Cerebellar nuclear complex (tissue), 1 donor: ENCODE measurements at places on chromosomes 4 and X.

DNA sequence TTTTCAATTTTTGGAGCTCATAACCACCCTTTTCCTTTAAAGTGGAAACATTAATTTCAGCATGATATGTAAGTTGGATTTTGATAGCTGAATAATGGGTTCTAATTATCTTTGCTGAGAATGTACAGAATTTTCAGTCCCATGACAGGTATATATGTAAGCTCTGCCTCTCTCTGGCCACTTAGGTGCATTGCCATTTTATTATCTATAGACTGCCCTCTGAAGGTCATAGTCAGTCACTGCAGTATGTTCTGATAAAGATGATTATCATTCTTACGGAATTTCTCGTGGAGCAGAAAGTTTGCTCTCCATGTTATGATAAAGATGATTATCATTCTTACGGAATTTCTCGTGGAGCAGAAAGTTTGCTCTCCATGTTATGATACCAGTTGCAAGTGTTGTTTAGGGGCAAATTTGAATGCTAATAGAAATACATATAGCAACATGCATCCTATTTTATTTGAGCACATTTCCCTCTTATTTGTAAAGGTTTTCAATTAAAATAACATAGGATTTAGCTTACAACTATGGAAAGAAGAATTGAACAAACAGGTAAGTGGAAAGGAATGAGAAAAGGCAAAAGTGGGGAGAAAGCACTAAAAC lies 10.4 kb downstream of the AFP start:
- no peak for DNase-seq

DNA sequence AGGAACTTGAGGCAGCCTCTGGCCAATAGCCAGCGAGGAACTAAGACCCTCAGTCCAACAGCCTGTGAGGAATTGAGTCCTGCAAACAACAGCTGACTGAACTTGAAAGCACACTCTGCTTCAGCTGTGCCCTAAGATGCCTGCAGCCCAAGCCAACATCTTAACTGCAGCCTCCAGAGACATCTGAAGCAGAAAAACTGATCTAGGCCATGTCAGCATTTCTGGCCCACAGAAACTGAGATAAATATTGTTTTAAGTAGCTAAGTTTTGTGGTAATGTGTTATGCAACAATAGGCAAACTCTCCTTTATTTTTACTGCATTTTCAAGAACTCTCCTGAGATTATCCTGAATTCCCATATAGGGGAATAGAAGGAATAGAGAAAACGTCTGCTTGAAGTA lies 24.4 kb upstream of the PIGA start:
- no peak for DNase-seq

GRCh38 chr4:38045289-38045988 lies 85.2 kb downstream of the PTTG2 start:
- DNase-seq = no peak

- no peak for DNase-seq
These were observed 29.0 kb downstream of the HMX1 start for GRCh38 chr4:8842614-8843013.

DNA sequence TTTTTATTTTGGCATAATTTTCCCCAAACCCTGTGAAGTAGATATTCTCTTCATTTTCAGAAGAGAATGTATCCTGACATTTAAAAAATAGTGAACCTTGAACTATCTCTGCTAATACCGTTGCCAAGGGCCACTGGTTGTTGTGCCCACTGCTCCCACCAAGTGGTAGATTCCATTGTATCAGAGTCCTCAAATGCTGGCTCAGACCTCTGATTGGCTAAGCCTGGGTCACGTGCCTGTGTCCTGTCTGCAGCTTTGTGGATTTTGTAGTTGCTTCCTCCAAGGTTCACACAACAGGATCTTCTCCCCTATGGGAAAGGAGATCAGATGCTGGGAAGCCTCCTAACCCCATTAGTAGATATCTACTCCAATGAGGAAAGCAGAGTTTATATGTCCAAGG lies 104.8 kb upstream of the CASK start:
- no peak for DNase-seq

DNA sequence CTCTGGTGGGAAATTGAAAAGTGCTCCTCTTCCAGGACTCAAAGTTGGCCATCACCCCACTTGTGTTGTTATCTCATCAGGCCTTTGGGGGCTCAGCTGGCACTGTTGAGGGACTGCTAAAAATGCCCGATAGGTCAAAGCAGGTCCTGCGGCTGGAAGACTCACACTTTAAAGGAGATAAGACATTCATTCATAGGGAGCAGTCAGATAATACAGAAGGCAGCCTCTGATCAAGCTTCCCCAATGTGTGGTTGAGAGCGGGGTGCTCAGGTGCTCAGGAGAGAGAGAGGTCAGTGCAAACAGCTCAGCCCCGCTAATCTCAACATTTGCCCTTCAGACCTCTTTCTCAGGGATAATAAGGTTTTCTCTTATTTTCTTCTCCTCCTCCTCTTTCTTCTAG lies 70.3 kb downstream of the TMEM154 start:
- DNase-seq = no peak

GRCh38 chr4:67727124-67727850 lies 26.3 kb upstream of the UBA6 start:
- DNase-seq = no peak

DNA sequence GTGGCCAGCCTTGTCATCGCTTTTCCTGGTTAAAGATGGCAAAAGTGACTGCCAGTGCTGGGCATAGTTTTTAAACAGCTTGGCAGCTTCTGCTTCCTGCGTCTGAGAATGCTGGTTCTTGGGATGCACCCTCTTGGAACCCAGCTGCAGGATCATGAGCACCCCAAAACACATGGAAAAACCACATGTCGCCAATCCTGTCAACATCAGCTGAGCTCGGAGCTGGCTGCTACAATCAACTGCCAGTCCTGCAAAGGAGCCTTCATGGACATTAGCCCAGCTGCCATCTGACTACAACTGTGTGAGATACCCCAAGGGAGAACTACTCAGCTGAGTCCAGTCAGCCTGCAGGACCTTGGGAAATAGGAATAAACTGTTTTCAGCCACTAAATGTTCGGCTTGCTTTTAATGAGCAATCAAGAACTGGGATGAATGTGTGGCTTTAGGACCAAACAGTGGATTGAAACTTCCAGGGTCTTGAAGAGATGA lies 31.0 kb downstream of the OSTC start:
- no peak for DNase-seq
